Upper lobe of left lung (tissue), 6 donors: ENCODE measurements at places on chromosomes 12 and 14. TPM values are rescaled to one million over a fixed set of nuclear protein-coding genes. Genes with fewer than 3 reads are reported as not detected.

DNA sequence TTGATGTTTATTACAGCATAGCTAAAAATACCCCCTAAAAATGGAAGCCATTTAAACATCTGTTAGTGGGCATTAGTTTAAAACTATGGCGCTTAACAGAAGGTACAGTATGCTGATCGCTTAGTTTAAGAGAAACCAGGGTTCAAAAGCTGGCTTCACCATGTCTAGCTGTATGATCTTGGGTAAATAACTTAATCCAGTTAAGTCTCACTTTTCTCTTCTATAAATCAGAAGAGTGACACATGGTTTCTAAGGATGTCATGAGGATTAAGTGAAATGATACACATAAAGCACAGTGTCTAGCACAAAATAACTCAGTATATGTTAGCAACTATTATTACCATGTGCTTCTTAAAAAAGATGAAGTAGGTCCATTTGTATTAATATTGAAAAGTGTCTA is 38.7 kb downstream of the STK38L start:
- peaks cover 13% of the 10 kb centered on the region for H3K4me1 ChIP-seq
- no peak overlapping the region for H3K27ac ChIP-seq
- H3K4me3 ChIP-seq: no peak overlapping the region
- H3K36me3 ChIP-seq: no peaks in the 10 kb centered on the region
- no peaks in the 10 kb centered on the region for H3K27me3 ChIP-seq
- DNase-seq: no peak

- DNase-seq: peak; percentile 89
- H3K27ac ChIP-seq: no peak within 1 kb of the TSS
- H3K27me3 ChIP-seq: peaks cover 25% of the 10 kb centered on the region
- H3K4me1 ChIP-seq: peaks cover 8% of the 10 kb centered on the region
- H3K36me3 ChIP-seq: no peaks in the 10 kb centered on the region
- H3K4me3 ChIP-seq: peak within 1 kb of the TSS; percentile 52
These were observed at the start of gene BEGAIN for GRCh38 chr14:100587086-100587762. TSS of gene BEGAIN (minus strand) at chr14:100587417. CDS start at chr14:100587290, 127 bp downstream.

- peaks cover 33% of the 10 kb centered on the region for H3K4me1 ChIP-seq
- no peaks in the 10 kb centered on the region for H3K36me3 ChIP-seq
- H3K4me3 ChIP-seq: no peak overlapping the region
- H3K27ac ChIP-seq: no peak overlapping the region
- no peaks in the 10 kb centered on the region for H3K27me3 ChIP-seq
These were observed 20.5 kb upstream of the DUSP6 start for GRCh38 chr12:89372584-89373370.

Gene TAS2R20
- 6.3 TPM for total RNA-seq

DNA sequence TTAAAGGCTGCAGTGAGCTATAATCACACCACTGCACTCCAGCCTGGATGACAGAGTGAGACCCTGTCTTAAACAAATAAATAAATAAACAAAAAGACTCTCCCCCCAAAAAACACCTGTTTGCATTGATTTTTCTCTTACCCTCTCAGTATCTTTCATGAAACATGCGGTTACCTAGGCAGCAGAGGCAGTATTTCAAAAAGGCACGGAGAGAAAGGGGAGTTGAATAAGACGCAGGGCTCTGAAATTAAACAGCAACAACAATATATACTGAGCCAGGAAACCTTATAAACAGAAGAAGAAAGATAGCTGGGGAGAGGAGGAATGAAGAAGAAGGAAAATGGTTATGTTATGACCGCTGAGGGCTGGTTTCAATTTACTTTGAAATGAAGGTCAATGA is 277.6 kb downstream of the BTG1 start:
- no peaks in the 10 kb centered on the region for H3K36me3 ChIP-seq
- DNase-seq: no peak
- no peak overlapping the region for H3K27ac ChIP-seq
- no peaks in the 10 kb centered on the region for H3K27me3 ChIP-seq
- H3K4me3 ChIP-seq: no peak overlapping the region
- H3K4me1 ChIP-seq: peaks cover 19% of the 10 kb centered on the region

Gene KLRG1
- 3.2 TPM for total RNA-seq

Gene AMHR2
- total RNA-seq: 0.24 TPM

DNA sequence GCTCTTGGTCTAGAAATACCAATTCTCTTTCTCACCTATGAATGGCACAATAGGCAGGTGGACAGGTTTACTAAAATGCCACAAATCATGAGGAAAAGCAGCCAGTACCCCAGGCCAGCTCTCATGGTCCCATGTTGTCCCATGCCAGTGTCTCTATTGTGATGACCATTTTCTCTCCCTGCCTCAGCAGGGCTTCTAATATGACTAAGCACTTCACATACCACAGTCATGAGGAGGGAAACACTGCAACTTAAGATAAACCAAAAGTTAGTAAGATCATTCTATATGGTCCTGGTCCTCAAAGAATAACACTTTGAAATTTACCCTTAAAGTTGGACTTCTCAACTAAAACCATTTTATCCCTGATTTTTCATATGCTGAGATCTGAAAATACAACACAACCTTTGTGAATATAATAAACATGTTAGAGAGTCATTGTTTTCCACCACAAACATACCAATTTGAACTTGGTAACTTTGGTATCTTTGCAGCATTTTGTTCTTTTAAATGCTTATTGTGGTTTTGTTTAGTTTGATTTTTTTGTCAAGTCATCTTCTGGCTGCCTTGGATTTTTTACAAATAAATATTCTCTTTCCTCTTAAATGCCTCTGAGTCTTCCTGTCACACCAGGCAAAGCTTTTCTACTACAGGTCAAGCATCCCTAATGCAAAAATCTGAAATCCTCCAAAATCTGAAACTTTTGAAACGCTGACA is 3.6 kb downstream of the TTC5 start:
- H3K4me1 ChIP-seq: peaks cover 12% of the 10 kb centered on the region
- H3K36me3 ChIP-seq: peaks cover 37% of the 10 kb centered on the region
- no peak overlapping the region for H3K27ac ChIP-seq
- no peak overlapping the region for H3K4me3 ChIP-seq

GRCh38 chr12:124479680-124480468 is 87.5 kb downstream of the NCOR2 start:
- H3K27me3 ChIP-seq: no peaks in the 10 kb centered on the region
- H3K27ac ChIP-seq: no peak overlapping the region
- DNase-seq: no peak
- H3K4me1 ChIP-seq: peaks cover 10% of the 10 kb centered on the region
- no peak overlapping the region for H3K4me3 ChIP-seq

Gene CFAP73
- 9.0 TPM for total RNA-seq

Gene LMNTD1
- 6.3 TPM for total RNA-seq

DNA sequence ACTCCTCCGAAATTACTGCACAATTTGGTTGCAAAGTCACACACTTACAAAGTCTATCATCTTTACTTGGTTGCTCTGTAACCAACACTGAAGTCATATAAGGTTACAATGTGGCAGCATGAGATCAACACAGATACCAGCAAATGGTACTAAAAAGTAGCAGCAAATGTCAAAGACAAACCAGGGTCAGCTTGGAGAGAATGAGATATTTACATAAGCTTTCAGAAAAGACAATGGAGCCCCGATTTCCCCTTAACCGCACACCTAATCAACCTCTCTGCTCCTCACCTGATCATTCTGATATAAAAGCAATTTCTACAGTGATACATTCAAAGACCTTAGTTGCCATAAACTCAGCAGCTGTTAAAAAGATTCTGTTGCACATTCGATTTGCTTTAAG is 76.4 kb upstream of the FOXN3 start:
- no peak overlapping the region for H3K27ac ChIP-seq
- no peak overlapping the region for H3K4me3 ChIP-seq
- no peaks in the 10 kb centered on the region for H3K36me3 ChIP-seq
- no peak for DNase-seq
- H3K4me1 ChIP-seq: no peaks in the 10 kb centered on the region
- H3K27me3 ChIP-seq: no peaks in the 10 kb centered on the region

Gene LALBA
- total RNA-seq: not detected

DNA sequence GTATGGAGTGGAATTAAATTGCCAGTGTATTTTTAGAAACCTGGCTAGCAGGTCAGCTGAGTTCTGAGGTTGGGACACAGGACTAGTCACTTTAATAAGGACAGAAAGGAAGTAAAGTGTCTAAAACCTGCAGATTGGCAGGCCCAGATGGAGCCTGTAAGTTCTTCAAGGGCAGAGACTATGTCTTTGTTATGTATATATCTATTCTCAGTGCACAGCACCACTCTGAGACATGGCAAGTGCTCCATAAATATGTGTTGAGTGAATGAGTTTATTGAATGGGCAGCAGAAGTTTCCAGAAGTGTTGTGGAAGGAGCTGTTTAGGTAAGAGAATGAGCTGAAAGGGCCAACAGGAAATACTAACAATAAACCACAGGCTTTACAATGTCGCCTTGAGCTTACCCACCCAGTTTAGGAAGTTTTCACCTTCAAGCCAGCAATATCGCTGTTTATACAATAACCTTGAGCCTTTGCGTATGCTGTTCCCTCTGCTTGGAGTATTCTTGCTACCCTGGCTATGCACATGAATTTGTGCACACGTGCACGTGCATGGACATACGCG is 109.5 kb upstream of the TMPO start:
- H3K27ac ChIP-seq: no peak overlapping the region
- H3K4me3 ChIP-seq: no peak overlapping the region
- H3K4me1 ChIP-seq: no peaks in the 10 kb centered on the region
- no peaks in the 10 kb centered on the region for H3K36me3 ChIP-seq
- no peaks in the 10 kb centered on the region for H3K27me3 ChIP-seq
- no peak for DNase-seq

DNA sequence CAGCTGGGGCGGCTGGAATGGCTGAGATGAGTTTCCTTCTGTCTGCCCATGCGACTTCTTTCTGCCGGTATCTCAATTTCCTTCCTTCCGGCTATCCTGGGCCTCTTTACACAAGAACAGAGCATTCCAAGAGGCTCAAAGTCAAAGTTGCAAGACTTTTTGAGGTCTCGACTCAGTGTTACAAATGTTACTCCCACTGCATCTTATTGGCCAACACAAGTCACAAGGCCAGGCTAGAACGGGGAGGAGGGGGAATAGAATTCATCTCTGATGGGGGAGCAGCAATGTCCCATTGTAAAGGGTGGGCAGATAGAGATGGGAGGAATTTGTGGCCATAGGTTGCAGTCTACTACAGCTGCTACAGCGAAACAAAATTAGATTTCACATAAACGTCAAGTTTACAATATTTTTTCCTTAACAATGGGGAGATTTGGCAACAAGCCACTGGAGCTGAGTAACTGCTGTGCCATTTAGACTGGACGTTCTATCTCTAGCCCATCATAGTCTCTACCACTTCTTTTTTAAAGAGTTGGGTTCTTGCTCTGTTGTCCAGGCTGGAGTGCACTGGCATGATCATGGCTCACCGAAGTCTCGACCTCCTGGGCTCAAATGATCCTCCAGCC is 9.5 kb upstream of the NYNRIN start:
- DNase-seq: no peak
- peaks cover 9% of the 10 kb centered on the region for H3K4me1 ChIP-seq
- H3K27me3 ChIP-seq: no peaks in the 10 kb centered on the region
- no peak overlapping the region for H3K4me3 ChIP-seq
- H3K36me3 ChIP-seq: no peaks in the 10 kb centered on the region
- H3K27ac ChIP-seq: peak overlapping the region; percentile 19

DNA sequence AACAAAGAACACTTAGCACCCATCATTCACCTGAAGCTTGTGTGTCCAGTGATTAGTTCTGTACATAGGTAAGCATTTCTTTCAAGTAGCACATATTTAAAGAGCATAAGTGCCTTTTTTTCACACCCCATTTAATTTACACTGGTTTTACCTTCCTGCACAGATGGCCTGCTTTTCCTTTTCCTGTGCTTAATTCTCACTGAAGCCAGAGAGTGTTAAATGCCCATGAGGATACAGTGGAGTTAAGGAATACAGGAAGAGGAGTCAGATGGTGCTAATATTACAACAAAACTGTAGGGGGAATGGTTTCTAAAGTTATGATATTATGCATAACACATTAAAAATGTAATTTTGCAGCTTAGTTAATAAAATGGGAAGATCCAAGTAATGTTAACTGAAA is 31.0 kb upstream of the SLC38A1 start:
- H3K4me1 ChIP-seq: no peaks in the 10 kb centered on the region
- no peaks in the 10 kb centered on the region for H3K27me3 ChIP-seq
- H3K4me3 ChIP-seq: no peak overlapping the region
- no peak for DNase-seq
- no peaks in the 10 kb centered on the region for H3K36me3 ChIP-seq

Gene AQP6
- total RNA-seq: 0.39 TPM

- DNase-seq: no peak
- H3K27ac ChIP-seq: no peak overlapping the region
- no peak overlapping the region for H3K4me3 ChIP-seq
- H3K27me3 ChIP-seq: no peaks in the 10 kb centered on the region
- no peaks in the 10 kb centered on the region for H3K36me3 ChIP-seq
These were observed 8.4 kb downstream of the FBXO33 start for GRCh38 chr14:39423793-39424192.

GRCh38 chr14:55103005-55103640 is 25.9 kb upstream of the LGALS3 start:
- H3K27me3 ChIP-seq: no peaks in the 10 kb centered on the region
- H3K27ac ChIP-seq: peak overlapping the region; percentile 92
- H3K36me3 ChIP-seq: no peaks in the 10 kb centered on the region
- H3K4me1 ChIP-seq: peaks cover 72% of the 10 kb centered on the region
- H3K4me3 ChIP-seq: no peak overlapping the region
- DNase-seq: peak; percentile 86

Gene RAPGEF3
- 82.8 TPM for total RNA-seq

- H3K27me3 ChIP-seq: no peaks in the 10 kb centered on the region
- no peak overlapping the region for H3K4me3 ChIP-seq
- peaks cover 12% of the 10 kb centered on the region for H3K4me1 ChIP-seq
- H3K27ac ChIP-seq: no peak overlapping the region
These were observed 89.3 kb downstream of the OSBPL8 start for GRCh38 chr12:76470028-76470939.

GRCh38 chr12:7884689-7885088 is 12.0 kb upstream of the SLC2A14 start:
- no peaks in the 10 kb centered on the region for H3K36me3 ChIP-seq
- no peak for DNase-seq
- H3K27me3 ChIP-seq: no peaks in the 10 kb centered on the region
- no peak overlapping the region for H3K4me3 ChIP-seq
- no peak overlapping the region for H3K27ac ChIP-seq

DNA sequence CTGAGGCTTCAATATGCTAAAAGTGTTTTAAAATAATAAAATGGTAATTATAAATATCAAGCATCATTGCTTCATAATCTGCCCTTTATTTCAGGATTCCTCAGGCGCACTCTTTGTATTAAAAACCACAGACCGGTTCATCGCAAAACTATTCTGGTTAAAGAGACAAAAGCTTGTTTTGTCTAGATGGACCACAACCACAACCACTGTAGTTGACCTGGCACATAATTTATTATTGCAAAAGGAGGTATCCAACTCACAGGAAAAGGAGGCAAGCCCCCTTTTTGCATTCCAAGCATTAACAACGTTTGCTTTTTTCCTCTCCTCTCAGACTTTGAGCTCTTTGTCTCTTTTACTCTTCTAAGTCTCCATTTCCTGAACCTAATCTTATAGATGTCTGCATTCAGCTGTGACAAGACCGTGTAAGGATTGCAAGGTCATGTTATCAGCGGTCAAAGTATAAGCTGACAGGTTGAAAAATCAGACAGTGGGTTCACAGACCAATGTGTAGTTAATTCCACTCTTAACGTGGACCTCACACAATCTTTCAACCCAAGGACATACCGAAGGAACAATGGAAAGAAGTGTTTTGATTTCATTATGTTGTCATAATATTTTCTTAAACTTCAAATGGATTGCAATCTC is 1057.6 kb downstream of the GALC start:
- H3K4me1 ChIP-seq: no peaks in the 10 kb centered on the region
- no peak for DNase-seq
- no peak overlapping the region for H3K27ac ChIP-seq
- H3K27me3 ChIP-seq: no peaks in the 10 kb centered on the region
- H3K36me3 ChIP-seq: no peaks in the 10 kb centered on the region

Gene IGF1
- 4.9 TPM for total RNA-seq

Gene MLXIP
- 49.9 TPM for total RNA-seq

- H3K27me3 ChIP-seq: no peaks in the 10 kb centered on the region
- H3K36me3 ChIP-seq: no peaks in the 10 kb centered on the region
These were observed 391.0 kb downstream of the ZFP36L1 start for GRCh38 chr14:68401855-68402254.
